Stimulated activated CD4-positive, alpha-beta T cell treated with anti-CD3 and anti-CD28 coated beads, Interleukin-2, amount 100 ng/mL, for 4 hours (primary cell): ENCODE measurements at places on chromosomes 5 and 9.

- DNase-seq, result peak; percentile 41
Measured at GRCh38 chr5:139709582-139710318, 61.6 kb downstream of the CXXC5 start.

DNA sequence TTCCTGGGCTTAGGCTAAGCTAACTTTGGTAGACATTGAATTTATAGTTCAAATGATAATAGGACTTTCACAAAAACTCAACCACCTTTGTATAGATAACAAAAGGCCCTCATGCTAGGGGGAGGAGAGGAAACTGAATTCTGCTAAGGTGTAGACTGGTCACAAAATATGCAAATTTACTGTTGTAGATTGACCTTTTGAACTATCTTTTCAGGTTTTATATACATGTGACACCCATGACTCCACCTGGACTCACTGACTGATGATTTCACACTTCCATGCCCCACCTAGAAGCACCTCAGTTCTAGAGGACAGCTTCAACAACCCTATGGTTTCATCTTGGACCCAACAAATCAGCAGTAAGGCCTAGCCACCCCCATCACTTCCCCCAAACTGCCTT is 165.7 kb downstream of the CEMIP2 start:
- DNase-seq, result no peak

DNA sequence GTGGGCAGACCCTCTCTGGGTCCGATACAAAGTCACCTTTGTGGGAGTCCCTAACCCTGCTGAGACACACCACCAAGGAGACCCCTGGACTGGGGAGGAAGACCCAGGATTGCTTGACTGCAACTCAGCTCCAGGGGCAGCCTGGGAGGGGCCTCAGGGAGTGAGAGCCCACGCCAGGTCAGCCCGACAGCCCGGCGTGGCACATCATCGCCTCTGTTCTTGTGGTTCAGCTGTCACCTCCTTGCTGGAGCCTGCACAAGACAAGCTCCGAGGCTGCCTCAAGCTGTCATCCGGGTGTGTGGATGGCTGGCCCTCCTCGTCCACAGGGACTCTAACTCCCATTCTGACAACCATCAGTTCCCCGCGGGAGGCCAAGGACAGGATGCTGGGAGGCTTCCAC is 133.6 kb downstream of the ZNF354C start:
- DNase-seq, result no peak

DNA sequence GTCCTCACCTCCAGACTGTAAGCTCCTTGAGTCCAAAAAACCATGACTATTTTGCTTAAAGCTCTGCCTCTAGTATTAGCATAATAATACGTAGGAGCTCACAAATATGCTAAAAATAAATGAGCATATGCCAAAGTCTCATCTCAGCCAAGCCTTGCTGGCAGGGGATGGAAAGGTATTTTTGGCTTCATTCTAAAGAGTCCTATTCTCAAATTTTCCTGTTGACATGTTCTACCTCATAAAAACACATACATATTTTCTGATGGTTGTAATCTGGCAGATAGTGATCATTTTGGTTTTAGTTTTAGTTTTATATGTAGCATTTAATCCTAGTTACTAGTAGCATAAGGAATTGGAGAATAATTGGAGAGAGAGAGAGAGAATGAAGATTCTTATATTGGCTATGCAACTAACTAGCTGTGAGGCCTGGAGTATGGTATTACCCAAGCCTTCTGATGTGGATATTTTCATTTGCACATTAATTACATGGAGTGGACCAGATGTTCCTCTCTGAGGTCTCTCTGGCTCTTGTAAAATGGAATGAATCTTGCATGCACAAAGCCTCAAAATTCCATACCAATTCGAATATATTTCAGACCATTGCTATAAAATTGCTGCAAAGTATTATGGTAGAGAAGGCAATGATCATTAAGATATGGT is 55.8 kb downstream of the PIP5K1B start:
- no peak for DNase-seq

DNA sequence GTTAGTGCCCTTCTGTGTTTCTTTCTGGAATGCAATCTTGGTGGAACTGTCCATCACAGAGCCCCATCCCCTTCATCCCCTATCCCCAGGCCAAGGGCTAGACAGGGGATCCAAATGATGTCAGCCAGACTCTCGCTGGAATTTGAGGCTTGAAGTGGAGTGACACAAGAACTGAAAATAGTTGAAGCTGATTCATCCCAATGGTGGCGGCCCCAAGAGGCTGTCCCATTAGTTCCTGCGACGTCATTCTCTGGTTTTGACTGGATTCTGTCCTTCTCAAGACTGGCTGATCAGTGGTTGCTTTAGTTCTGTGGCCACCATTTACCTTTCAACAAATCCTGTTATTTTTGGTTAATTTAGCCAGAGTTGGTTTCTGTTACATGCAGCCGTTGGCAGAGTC is 59.9 kb downstream of the SUB1 start:
- no peak for DNase-seq

- no peak for DNase-seq
Measured at GRCh38 chr5:4868140-4868735, 271.9 kb upstream of the ADAMTS16 start.

DNA sequence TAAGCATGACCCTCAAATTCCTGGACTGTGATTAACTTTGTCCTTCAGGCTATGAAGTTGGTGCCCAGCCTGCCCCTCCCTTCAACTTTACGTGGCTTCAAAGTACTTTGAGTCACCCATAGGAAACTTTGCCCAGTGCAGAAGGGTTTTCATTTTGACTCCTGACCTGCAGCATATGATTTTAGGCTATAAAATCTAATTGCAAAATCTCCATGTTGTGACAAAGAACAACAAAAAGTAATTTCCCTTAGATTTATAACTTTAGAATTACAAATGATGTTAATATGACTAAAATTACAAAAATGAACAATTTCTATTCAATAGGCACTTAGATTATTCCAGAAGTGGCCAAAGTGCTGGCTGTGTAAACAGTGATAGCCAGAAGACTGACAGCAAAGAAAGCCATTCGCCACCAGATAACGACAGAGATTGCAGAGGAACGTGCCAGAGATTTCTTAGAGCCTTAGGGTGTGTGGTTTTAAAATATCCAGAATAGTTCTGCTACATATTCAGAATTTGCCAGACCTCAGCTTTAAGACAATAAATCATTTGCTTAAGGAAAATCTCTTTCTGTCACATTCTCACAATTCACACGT is 197.4 kb downstream of the SEMA5A start:
- no peak for DNase-seq

- DNase-seq, result no peak
Measured at GRCh38 chr5:135383803-135384495, 15.1 kb downstream of the MACROH2A1 start.

GRCh38 chr5:142182840-142183239 is 74.3 kb downstream of the NDFIP1 start:
- no peak for DNase-seq

- no peak for DNase-seq
Measured at GRCh38 chr9:83362341-83362995, 175.7 kb downstream of the FRMD3 start.

DNA sequence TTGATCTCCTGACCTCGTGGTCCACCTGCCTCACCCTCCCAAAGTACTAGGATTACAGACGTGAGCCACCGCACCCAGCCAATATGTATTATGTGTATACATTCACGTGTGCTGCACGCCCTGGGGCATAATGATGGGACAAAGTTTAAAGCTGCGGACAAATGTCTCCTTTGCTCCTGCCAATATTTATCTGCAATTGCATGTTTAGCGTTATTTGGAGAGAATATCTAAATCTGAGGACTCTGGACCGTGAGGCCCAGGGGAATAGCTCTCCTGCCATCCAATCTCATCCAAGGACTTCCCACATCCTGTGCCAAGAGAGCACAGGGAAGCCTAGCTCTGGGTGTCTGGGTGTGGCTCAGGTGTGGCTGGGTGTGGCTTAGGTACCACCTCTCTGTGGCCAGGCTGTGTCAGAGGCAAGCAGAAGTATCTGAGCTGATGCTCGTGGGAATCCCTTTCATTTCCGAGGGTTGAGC is 6.9 kb upstream of the BOD1 start:
- no peak for DNase-seq

DNA sequence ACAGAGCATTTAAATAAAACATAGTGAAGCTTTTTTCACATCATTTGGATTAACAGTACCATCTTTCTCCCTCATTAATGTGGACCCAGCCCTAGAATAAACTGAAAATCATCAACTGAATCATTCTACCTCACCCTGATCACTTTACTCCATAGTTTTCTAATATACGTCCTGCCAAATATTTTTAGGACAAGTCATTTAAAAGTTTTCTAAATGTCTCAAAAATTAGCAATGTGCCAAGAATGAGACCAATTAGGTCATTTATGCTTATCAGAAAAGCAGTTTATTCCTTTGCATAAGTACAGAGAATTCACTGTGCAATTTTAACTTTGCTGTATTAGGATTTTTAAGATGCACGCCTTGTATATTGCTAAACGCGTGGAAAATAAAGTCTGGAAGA is 284.4 kb downstream of the PIK3R1 start:
- DNase-seq, result no peak

DNA sequence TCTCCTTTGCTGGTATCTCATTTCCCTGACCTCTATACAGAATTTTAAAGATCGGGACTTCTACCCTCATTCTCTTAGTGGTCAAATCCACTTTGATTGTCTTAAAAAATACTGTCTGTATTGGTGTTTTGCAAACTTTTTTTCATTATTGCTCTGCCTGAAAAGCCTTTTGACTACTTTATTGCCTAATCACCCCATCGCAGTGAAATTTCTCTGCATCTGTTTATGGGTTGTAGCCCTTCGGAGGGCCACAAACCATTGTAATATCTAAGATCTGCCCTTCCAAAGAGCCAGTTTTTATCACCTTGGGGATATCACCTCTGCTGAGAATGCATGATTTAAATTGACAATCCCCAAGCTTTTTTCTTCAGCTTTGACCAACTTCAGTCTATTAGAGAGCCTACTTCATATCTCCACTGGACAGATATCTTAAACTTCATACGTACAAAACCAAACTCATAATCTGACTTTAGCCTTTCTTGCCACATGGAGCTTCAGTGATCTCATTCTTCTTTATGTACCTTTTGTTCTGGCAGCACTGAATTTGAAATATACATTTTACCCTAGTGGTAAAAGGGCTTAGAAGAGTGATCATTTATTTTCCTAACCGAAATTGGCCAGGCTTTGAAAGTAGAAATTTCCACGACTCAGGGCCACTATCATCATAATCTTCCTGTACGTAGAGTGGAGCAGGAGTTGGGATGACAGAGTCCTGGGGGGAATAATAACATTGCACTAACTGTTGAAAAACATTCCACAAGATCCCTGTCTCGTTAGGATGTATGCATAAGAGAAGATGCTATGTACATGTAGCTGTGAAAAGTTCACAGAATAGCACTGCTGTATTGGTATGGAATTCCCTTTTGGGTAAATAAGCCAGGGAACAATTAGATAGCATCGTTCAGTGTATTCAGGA is 21.4 kb downstream of the KIF2A start:
- no peak for DNase-seq

DNA sequence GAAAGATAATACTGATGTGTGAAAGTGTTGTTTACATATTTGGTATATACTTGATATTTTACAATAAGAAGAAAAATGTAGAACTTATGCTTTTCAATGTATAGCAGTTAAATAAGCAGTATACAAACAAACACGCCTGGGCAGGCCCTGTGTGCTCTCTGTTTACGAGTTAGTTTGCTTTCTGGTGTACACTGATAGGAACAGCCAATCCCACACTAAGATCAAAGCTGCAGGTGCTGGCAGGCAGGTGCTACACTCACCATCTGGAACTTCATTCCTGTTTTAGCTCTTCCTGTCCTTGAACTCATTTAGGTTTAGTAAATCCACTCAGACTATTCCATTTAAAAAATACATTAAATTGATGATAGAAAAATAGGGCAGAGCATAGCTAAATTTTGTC is 614.7 kb upstream of the ST8SIA4 start:
- no peak for DNase-seq

GRCh38 chr9:127279717-127280285 is 15.2 kb downstream of the GARNL3 start:
- no peak for DNase-seq

- DNase-seq, result no peak
Measured at GRCh38 chr5:135153661-135154060, 119.6 kb upstream of the PITX1 start.

GRCh38 chr5:125890511-125890931 is 532.7 kb upstream of the GRAMD2B start:
- DNase-seq, result no peak

GRCh38 chr5:59333416-59333815 is 560.1 kb downstream of the PDE4D start:
- DNase-seq, result no peak

- no peak for DNase-seq
Measured at GRCh38 chr5:93899026-93899600, 157.7 kb upstream of the POU5F2 start.

DNA sequence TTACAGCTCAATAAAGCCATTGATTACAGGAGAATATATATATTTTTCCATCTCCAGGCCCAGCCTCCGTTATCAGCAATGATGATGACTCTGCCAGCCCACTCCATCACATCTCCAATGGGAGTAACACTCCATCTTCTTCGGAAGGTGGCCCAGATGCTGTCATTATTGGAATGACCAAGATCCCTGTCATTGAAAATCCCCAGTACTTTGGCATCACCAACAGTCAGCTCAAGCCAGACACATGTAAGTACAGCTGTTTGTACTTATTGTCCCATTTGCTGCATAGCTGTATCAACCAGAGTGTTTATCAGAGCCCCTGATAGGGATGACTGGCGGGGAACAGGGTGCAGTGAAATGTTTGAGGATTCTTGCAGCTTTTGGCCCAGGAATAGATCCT is 197.7 kb downstream of the NTRK2 start:
- no peak for DNase-seq

DNA sequence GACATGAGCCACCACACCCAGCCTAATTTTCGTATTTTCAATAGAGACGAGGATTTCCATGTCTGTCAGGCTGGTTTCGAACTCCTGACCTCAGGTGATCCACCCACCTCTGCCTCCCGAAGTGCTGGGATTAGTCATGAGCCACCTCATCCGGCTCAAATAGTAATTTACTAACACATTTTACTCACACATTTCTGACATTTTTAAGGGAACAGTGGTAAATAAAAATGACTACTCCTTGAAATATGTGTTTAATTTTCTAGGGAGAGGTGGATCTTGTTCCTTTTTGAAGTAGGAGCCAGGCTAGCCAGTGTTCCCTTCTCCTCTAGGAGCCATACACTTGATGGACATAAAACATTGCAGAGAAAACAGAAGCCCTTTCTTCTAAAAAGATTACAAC is 55.2 kb upstream of the ERBIN start:
- no peak for DNase-seq

- DNase-seq, result no peak
Measured at GRCh38 chr9:131470581-131470991, 32.1 kb upstream of the POMT1 start.

GRCh38 chr5:101543780-101544179 is 640.7 kb upstream of the ST8SIA4 start:
- no peak for DNase-seq

GRCh38 chr5:141493500-141494422 is 4.9 kb downstream of the PCDHGC5 start:
- no peak for DNase-seq
